ENCODE measurements at places on chromosomes 11 and 22.

- DNase-seq, result peak; percentile 48
These were observed 19.9 kb upstream of the CTSC start for GRCh38 chr11:88357323-88358039.

DNA sequence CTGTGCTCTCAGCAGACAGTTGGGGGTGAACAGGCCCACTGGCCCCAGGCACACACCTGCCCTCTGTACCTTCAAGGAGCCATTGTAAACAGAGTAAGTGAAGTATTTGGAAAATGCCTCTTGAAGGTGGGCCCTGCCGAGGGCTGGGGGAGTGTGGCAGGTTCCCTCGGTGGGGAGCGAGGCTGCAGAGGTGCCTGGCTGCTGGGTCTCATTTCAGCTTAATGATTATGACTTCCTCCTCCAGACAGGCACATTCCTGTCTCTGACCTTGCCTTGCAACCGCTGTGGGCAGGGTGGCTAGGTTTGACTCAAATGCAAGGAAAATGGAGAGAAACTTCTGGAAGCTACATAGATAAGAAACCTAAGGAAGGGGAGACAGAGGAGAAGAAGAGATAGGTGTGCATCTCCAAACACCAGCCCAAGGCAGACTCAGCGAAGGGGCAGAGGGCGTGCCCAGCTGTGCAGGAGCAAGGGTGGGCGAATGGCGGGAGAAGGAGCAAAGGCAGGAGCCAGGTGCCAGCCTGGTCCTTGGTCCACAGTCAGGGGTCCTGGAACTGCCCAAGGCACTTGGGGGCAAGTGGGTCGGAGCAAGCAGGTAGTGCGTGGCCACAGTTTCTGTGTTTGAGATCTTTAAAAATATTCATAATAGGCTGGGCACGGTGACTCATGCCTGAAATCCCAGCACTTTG is 14.0 kb downstream of the GRAMD4 start:
- no peak for DNase-seq

GRCh38 chr11:3954448-3955298 is 99.2 kb downstream of the STIM1 start:
- DNase-seq, result no peak

DNA sequence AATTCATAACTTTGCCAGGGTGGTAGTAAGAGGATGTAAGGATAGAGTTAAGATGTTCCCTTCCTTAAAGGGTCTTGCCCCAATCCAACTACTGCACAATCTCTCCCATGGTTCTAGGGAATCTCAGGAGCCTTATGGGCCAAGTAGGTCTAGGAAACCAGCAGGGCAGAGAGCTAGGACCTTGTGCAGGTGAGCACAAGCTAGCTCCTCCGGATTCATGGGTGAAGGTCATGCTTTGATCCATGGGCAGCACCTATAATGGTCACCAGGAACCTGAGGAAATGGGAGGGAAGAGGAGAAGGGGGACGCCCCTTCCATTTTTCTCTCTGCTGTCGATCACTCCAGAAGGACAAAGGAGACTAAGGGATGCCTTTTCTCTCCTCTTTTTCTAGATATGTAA is 16.8 kb downstream of the KCNJ11 start:
- no peak for DNase-seq

GRCh38 chr22:41406410-41406809 is 24.7 kb downstream of the TEF start:
- no peak for DNase-seq

DNA sequence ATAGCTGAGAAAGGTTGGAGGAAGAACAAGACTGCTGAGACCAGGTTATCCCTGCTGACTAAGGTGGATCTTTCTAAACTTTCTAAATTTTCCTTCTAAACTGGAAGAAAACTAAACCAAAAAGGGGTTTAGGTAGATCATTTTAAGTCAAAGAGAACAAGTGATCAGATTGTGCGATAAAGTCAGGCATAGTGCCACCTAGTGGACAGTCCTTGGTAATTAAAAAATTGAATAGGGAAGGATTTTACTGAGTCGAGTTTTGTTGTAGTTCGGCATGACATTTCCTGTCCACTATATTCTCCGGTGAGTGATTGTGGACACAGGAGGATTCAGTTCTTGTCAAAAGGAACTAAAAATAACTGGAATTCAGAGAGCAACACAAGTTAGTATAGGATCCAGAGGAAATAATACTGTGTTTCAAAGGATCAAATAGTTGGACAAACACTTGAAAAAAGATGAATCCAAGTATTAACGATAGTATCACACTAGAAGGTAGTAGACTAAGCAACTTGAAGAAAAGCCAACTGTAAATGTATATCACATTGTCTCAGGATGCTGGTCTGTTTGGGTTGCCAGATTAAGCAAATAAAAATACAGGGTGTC is 1236.4 kb downstream of the FAM181B start:
- DNase-seq, result no peak

GRCh38 chr11:124122123-124122522 is 6.9 kb downstream of the VWA5A start:
- no peak for DNase-seq

GRCh38 chr22:50418624-50419023 is 56.2 kb downstream of the SBF1 start:
- DNase-seq, result no peak

- DNase-seq, result no peak
These were observed at the start of gene PLAAT3 for GRCh38 chr11:63614136-63614671. Gene PLAAT3 (minus strand): TSS chr11:63614433. CDS start chr11:63614014, 419 bp downstream.

GRCh38 chr11:87057749-87058148 is 20.0 kb downstream of the TMEM135 start:
- DNase-seq, result no peak

- no peak for DNase-seq
These were observed 10.9 kb upstream of the MFNG start for GRCh38 chr22:37497062-37497599.

- no peak for DNase-seq
These were observed 735.6 kb downstream of the BRD1 start for GRCh38 chr22:49091917-49092545.

DNA sequence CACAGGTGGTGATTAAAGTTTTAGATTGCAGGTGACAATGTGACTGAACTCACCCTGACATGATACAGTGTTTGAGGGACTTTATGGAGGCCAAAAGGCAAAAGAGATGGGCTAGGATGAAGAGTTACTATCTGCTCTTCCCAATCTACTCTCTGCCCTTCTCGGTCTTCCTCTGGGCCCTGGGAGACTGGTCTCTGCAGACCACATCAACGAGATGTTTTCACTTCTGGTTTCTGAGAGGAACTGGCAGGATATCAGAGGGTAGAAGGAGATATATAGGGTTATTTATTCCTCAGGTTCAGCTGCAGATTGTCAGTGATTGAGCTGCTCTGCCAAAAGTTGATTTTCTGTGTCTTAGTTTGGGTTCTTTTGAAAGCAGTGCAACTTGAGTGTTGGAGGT is 32.4 kb upstream of the CD44 start:
- DNase-seq, result peak; percentile 19

GRCh38 chr22:38033522-38034277 is 23.5 kb upstream of the PICK1 start:
- no peak for DNase-seq

DNA sequence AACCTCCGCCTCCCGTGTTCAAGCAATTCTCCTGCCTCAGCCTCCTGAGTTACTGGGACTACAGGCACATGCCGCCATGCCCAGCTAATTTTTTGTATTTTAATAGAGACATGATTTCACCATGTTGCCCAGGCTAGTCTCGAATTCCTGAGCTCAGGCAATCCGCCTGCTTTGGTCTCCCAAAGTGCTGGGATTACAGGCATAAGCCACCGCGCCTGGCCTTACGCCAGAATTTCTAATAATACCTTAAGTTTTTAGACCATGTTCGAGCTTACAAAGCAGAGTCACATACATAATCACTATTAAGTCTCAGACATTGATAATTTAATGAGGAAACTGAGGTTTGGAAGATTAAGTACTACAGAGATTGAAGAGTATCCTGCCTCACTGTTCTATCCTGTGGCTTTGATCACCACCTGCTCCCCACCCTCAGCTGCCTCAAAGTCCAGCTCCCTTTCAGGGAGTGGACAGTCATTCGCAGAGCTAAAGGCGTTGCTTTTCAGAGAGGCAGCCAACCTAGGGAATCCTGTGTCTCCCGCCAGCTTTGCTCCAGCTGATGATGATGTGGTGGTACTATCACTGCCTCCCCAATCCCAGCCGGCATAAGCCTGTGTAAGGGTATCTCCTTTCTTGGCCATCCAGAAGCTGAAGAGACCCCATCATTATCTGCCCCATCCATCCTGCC is 7.7 kb downstream of the UBASH3B start:
- no peak for DNase-seq

- no peak for DNase-seq
These were observed at the start of gene C1QTNF5 for GRCh38 chr11:119340335-119341221. Gene C1QTNF5 (minus strand): TSS chr11:119340883. CDS start chr11:119340397, 486 bp downstream.

DNA sequence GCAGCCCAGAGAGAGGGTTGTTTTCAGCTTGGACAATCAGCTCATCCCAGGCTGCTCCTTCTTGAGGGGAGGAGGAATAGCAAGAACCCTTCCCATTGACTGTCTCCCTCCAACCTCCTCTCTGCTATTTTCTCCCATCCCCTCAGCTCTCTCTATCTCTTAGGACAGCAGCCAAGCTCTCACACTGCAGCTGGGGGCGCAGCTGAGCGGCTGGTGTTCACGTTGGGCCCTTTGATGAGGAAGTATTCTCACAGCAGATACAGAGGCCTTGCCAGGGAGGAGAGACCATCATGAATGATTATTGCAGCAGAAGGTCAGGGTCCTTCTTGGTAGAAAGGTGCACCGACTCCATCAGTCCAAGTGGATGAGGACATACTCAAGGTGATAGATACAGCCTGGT is 26.5 kb upstream of the CADM1 start:
- DNase-seq, result peak; percentile 10

- DNase-seq, result no peak
These were observed 16.4 kb downstream of the MTMR2 start for GRCh38 chr11:95907476-95907875.

- DNase-seq, result no peak
These were observed 16.4 kb downstream of the USP2 start for GRCh38 chr11:119365071-119365591.

DNA sequence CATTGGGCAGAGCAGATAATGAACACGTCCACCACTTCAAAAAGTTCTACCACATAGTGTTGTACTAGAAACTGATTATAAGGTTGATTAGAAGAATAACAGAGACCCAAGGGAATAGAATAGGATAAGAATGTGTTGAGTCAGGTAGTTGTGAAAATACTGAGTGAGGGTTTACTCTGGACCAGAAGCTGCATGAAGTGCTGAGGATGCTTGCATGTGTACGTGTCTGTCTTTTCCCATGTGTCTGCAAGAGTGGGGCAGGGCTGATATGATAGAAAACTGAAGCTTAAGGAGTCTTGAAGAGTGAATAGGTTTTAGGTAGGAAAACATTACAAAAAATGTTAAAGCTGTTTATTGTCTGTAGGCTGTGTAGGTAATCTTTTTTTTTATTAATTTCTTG is 20.6 kb downstream of the TRPC6 start:
- DNase-seq, result no peak

DNA sequence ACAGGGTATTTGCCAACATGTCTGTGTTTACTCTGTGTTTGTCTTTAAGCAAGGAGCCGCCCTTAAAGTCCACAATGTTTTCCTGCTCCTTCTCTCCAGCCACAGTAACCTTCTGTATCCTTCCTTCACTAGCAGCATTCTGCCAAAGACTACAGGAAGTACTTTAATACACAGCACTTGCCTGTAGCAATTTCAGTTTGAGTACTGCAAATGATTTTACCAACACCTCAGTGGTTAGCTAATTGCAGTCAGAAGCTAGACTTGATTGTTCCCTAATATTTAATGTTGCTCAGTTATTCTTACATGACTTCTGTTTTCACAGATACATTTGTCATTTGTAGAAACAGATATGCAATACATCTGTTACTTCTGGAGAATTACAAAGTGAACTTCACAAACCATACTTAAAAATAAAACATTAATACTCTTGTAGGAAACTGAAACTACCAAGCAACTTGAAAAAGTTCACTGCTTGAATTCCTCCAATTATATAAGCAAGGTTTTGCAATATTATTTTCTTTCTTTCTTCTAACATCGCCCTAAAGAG is 69.1 kb downstream of the FCHSD2 start:
- no peak for DNase-seq

GRCh38 chr11:36254713-36255112 is 34.5 kb downstream of the COMMD9 start:
- no peak for DNase-seq

DNA sequence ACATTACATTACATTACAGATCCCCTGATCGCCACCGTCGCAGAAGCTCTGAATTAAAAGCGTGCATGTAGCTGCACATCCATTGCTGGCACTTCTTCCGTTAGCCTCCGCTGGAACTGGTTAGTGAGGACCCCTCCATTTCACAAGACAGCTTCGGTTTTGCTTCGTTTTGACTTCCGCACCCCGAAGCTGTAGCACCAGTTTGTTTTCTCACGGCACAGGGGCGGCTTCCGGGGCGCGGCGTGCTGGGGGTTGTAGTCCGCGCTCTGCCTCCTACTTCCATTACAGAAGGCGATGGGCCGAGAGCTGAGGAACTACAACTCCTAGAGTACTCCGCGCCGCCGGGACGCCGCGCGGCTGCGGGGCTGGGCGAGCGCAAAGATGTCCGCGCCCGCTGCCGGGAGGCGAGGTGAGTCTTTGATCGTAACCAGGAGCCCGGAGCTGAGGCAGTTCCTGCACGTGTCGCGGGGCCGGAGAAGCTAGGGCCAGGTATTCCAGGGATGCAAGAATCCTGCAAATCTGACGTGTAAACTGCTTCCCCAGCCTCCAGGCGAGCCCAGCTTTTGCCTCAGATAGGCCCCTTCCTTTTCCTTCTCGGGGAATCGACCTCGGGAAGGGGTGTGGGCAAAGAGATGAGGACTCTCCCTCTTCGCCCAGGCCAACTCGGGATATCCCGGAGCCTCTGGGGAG is at the start of gene PEX26:
Gene PEX26 (plus strand): TSS at position 352 of the 690 bp plus-strand sequence. CDS start 387 bp downstream, outside the sequence.
- peak; percentile 87 for DNase-seq

DNA sequence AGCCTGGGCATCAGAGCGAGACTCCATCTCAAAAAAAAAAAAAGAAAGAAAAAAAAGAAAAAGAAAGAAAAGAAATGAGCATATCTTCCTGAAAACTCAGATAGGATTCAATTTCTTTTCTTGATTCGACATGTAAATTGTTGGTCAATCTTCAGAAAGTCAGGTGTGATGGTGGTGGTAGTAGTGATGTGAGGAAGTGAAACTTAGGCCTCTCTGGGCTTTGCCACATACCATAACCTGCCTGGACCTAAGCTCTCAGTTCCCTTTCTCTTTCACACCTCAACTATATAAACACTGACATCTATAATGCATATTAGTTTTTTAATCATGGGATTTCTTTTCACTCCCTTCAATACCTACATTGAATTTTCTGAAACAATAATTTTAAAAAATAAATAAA is 98.0 kb upstream of the TBCEL start:
- no peak for DNase-seq

GRCh38 chr22:39744353-39744752 is 149.2 kb downstream of the ENTHD1 start:
- no peak for DNase-seq

- no peak for DNase-seq
These were observed 1.7 kb upstream of the TNNT3 start for GRCh38 chr11:1917523-1918435.

GRCh38 chr11:73779084-73779902 is 8.4 kb upstream of the MRPL48 start:
- DNase-seq, result peak; percentile 94

- peak; percentile 59 for DNase-seq
These were observed 2.8 kb downstream of the PARVB start for GRCh38 chr22:44026630-44027511.
